ENCODE measurements at places on chromosomes 2 and 18. TPM values are rescaled to one million over a fixed set of nuclear protein-coding genes. Genes with fewer than 3 reads are reported as not detected.

The VPS54 gene
- 20.7 TPM for total RNA-seq

DNA sequence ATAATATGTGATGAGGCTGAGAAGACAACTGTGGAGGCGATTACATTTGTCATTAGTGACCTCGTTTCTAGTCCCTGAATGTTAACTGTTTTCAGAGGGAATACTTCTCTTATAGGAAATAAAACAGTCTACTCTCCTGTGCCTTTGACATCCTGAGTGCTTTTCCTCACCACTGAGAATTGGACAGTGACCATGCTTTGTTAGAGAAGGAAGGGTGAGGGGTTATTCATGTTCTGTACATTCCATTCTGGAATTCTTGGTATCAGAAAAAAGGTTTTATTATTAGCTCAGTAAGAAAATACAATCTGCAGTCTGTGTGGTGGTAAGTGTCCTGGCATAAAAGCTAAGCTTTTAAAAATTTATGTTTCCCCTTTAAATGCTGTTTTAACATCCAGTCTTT, 58.8 kb downstream of the PARD3B start:
- no peak for DNase-seq

The HOXD4 gene
- total RNA-seq, result not detected

The MSTN gene
- not detected for total RNA-seq

GRCh38 chr18:24022161-24022560, 7.6 kb downstream of the TTC39C start:
- no peak for DNase-seq

GRCh38 chr2:32905270-32905669, 41.5 kb upstream of the LTBP1 start:
- DNase-seq, result no peak

The GPR35 gene
- 11.0 TPM for total RNA-seq

The IHH gene
- not detected for total RNA-seq

DNA sequence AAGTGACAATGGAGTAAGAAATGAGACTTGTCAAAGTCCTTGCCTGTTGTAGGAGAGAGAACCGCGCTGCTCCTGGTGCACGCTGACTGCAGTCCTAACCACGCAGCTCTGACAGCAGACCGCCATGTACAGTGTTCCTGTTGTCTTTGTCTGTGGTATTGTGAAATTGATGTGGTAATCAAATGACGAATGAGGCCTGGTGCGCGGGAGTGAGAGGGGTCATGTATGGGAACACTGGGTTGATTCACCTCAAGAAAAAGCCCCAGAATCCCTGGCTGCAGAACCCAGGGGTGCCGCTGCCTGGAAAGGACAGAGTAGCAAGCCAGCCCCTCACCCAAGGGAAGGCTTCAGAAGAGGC, 64.0 kb downstream of the INPP4A start:
- DNase-seq, result peak; percentile 22

GRCh38 chr2:46735108-46735691, 180.4 kb downstream of the MCFD2 start:
- DNase-seq, result no peak

The RPL37A gene
- total RNA-seq, result 2,531 TPM

GRCh38 chr2:29847886-29848285, 73.5 kb downstream of the ALK start:
- no peak for DNase-seq

- DNase-seq, result no peak
Measured at GRCh38 chr2:39154944-39155343, 34.1 kb upstream of the SOS1 start.

DNA sequence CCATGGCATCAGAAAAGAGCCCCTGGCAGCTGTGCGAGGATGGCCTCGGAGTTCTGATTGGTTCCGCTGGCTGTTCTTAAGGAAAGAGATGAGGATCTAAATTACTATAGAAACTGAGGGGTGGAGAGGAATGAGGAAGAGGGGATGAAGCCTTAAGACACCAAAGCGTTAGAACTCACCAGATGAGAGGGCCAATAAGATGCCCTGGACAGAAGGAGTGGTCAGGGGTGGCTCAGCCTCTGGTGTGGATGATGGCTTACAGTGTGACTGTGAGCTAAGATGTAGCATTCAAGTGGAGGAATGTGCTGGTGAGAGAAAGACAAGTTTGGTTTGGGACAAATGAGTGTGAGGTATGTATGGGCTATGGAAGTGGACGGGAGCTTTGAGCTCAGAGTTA, 97.8 kb downstream of the ZFP36L2 start:
- DNase-seq, result no peak

DNA sequence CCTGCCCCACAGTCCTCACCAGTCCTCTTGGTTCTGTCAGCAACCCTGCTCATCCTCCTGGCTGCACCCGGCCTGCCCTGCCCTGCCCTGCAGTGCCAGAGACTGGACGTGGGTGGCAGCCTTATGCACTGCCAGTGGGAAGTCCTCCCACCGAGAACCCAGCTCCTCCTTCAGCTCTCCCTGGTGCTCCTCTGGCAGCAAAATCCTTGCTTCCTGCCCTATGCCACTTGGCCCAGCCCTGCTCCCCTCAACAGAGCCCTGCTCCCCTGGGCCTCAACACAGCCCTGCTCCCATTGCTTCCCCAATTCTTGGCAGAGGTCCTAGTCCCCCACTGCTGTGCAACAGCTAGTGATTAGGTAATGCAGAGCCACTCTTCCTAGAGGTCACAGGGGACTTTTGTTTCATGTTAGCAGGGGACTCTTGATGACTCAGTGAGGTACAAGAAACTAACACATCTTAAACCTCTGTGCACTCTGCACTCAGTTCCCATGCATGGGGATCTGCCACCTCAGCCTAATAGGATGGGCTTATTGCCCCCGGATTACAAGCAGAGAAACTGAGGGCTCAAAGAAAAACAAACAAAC, 58.0 kb upstream of the EDAR start:
- no peak for DNase-seq

The SKOR2 gene
- not detected for total RNA-seq

GRCh38 chr2:176137252-176137580, 7.7 kb downstream of the HOXD8 start:
- DNase-seq, result no peak
